Hepatic stellate cell (primary cell): ENCODE measurements at places on chromosomes 3 and 15.

- DNase-seq: no peak
Measured at GRCh38 chr3:75967071-75967470, 181.7 kb upstream of the ZNF717 start.

- no peak for DNase-seq
Measured at GRCh38 chr15:76298986-76299385, 12.3 kb downstream of the ETFA start.

- no peak for DNase-seq
Measured at GRCh38 chr3:160801386-160802118, 45.5 kb downstream of the PPM1L start.

GRCh38 chr3:170709046-170709445, 123.2 kb upstream of the SLC7A14 start:
- no peak for DNase-seq

GRCh38 chr3:147393261-147393942, 12.9 kb downstream of the ZIC4 start:
- DNase-seq: no peak

DNA sequence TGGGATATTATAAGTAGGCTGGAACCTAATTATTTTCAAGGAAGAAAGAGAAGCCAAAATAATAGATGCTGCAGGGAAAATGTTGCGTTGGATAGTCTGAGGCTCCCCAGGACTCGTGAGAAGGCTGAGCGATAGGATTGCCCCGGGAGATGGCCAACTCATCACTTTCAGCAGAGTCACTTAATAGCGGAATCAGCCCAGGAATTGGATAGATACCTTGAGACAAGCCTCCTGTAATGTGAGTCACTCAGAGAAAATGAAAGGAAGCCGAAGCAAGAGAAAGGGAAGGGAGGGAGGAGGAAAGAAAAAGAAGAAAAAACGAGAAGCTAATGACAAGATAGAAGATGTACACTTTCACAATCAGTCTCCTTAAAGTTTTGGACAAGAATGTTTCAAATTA, 94.3 kb downstream of the SQOR start:
- DNase-seq: no peak

DNA sequence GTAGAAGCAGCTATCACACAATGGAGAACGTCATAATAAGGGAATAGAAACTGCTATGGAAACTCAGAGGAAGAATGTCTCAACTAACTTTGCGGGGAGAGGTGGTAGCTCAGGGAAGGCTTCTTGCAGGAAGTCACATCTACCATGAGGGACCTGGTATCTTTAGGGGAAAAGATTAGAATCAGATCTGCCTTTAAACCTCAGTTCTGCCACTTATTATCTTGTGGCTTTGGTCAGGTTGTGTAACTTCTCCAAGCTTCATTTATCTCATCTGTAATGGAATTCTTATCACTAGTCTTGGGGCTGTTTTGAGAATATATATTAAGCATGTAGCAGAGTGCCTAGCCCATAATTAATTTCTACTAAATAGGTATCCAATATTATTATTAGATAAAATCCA, 46.4 kb upstream of the PRICKLE2 start:
- DNase-seq: no peak

GRCh38 chr3:24781454-24781853, 286.8 kb upstream of the THRB start:
- DNase-seq: no peak

GRCh38 chr3:48897460-48898376, 964 bp downstream of the SLC25A20 start:
- no peak for DNase-seq

- DNase-seq: no peak
Measured at GRCh38 chr3:50208677-50209344, 3.7 kb downstream of the SLC38A3 start.

DNA sequence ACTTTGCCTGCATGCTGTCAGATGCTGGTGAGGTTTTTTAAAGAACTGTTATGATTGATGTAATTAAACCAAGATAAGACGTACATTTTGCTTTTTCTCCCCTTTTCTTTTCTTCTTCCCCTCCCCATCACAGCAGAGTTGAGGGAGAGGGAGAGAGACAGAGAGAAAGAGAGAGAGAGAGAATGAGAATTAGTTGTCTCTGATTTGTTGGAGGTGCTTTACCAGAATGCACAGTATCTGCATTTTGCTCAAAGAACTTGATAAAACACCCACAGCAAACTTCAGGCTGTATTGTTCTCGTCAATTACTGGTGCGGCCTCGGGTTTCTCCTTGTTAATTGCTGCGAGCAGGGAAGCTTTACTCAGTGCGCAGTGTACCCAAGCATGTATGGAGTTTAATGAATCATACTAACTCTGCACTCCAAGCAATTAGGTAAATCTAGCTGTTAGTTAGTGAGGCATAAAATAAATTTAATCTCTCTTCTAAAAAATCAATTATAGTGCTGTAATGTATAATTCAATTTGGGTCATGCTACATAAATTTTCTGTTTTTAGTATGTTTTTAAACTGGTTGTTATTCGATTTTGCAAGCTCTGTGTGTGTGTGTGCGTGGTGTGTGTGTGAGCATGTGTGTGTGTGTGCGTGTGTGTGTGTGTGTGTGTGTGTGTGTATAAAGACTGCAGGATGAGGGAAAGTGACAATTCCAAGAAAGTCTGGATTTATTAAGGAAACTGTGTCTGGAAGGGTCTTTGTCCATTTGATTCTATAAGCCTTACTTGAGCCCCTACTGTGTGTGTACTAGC, 273.4 kb downstream of the TLE3 start:
- DNase-seq: no peak

DNA sequence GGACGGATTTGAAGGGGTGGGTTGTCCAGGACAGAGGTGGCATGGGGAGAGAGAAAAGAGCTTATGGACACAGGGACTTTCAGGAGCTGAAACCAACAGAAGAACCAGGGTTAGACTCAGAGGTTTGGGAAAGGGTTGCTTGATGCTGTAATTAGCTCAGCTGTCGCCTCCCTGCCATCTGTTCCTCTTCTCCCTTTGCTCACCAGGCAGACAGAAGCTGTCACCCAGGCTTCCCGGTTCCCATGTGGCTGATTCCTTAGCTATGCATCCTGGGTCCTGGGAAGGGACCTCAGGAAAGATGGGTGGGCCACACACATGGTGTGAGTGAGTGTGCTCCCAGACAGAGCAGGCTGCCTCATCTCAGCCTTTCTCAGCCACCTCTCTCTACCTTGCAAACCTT, 14.1 kb downstream of the PTPN23 start:
- peak; percentile 52 for DNase-seq

DNA sequence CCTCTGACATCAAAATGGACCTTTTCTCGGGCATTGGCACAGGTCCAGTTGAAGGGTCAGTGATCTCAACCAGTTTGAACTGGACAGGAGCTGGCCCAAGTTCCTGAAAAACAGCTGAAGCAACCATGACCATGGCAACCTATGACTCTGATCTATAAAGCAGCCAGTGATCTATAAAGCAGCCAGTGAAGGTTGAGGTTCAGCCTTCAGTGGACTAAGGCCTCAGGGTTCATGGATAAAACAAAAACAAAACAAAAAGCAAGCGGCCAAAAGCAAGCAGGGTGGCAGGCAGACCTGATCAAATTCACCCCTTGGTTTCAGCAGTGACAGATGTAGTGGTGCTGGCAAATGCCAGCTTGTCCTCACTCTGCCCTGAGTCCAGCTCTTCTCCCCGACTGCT, 10.0 kb upstream of the CHRNB4 start:
- no peak for DNase-seq

DNA sequence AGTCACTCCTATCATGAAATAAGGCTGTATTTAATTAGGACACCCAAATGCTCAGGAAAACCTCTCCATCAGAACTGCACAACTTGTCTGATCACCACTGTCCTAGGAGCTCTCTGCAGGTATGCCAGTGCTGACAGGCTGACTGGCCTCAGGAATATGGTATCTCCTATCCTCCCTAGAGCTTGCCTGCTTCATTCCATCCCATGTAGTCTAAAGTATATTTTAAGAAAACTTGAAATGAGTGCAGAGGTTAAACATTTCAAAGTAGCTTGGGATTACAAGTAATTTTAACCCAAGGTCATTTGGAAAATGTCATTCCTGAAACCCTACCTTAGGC, 23.7 kb downstream of the FILIP1L start:
- DNase-seq: no peak

GRCh38 chr3:45367453-45367871, 20.9 kb upstream of the LARS2 start:
- DNase-seq: peak; percentile 19

DNA sequence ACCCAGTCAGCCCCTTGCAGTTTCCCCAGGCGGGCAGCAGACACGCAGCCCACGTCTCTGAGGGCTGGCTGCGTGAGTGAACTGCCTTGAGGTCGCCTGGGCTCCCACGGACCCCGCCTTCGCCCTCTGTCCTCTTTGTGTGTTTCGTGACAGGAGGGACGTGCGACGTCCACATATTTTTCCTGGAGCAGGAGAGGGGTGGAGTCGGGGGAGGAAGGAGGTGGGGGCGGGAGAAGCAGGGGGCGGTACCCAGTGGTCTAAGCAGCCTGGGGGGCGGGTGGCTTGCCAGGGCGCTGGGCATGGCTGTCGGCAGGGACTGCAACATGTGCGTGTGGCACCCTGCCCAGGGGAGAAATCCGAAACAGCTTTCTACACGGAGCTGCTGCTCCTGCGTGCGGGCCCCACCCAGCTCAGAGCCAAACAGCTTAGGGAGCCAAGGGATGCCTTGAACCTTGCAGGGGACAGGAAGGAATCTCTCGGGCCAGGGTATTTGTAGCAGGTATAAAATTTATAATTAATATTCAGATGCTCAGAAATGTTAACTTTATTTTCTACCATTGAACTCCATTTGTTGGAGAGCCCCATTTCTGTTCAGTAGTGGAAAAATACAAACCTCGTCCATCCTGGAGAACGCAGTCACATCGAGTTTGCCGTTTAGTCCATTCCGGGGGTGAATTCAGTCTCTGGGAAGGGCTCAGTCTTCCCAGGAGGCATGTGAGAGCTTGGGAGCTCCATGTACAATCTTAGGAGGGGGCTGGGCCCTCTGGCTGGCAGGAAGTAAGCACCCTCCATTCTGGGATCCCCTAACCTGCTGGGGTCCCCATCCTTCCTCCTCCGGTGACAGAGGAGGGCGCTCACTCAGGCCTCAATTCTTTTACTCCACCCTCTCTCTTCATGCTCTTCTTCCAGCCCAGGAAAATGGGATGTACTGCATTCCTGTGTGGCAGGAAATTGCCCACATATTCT, 79.1 kb upstream of the MEF2A start:
- DNase-seq: peak; percentile 90

GRCh38 chr15:22878103-22878502, 39.6 kb downstream of the NIPA2 start:
- DNase-seq: no peak

GRCh38 chr3:59572106-59572505, 522.3 kb upstream of the CFAP20DC start:
- DNase-seq: no peak

GRCh38 chr3:154956815-154957214, 123.3 kb upstream of the MME start:
- no peak for DNase-seq

DNA sequence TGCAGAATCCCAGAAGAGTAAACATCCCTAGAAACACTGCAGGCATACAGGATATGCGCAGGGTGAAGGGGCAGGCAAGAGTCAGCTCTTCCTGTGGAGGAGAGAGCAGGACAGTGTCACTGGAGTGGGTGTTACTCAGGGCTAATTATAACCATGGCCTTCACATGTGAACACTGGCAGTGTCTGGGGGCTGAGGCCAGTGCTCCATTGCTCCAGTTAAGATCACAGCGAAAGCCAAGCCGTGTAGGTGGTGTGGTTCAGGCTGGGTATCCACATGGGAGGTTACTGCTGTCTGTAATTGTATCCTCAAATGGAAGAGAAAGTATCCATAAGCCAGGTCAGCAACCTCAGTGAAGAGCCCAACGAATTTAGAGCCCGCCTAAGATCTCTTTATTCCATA, 84.6 kb downstream of the MESD start:
- DNase-seq: no peak

- DNase-seq: peak; percentile 47
Measured at GRCh38 chr3:8768364-8769087, 887 bp downstream of the OXTR start.

DNA sequence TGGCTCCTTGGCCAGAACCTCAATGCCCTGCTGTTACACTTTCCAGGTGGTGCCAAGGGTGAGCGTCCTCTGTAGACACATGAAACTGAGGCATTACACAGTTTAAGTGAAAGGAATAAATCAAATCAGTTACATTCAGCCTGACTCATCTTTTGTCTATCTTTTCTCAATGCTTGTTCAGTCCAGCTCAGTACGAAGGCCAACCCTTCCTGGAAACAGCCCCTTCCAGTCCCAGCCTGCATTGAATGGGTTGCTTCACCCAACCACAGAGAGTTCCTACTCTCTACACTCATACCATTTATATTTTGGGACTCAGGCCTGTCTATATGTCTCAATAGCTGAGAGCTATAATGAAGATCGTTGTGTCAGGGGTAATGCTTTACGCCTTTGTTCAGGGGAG, 363.6 kb downstream of the RORA start:
- no peak for DNase-seq

DNA sequence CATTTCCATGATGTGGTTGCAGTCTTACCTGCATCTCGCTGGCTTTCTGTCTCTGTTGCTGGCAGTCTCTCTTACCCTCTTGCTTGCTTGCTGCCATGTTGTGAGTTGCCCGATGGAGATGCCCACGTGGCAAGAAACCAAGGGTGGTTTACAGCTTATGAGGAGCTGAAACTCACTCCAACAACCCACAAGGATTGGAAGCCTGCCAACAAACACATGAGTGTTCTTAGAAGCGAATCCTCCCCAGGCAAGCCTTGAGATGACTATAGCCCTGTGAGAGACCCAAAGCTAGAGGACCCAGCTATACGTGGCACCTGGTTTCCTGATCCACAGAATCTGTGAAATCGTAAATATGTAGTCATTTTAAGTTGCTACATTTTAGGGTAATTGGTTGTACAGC, 490.9 kb upstream of the ADAMTS9 start:
- no peak for DNase-seq

- DNase-seq: no peak
Measured at GRCh38 chr3:127107002-127107401, 85.9 kb upstream of the PRR23E start.

DNA sequence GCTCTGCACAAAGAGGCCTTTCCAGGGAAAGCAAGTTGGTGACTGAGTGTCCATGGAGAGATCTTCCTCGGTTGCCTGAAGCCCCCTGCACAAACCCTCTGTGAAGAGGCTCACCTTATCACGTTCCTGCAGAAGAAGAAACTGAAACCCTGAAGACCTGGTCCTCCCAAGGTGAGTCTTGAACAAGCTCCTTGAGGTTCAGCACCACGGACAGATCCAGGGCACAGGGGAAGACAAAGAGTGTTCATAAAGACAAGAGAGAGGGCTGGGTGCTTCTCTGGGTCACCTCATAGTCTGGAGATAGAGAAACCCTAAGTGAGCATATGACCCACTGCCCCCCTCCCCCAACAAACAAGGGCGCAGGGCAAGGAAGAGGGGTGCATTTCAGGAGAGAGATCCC, 21.7 kb upstream of the TBC1D21 start:
- no peak for DNase-seq

GRCh38 chr15:35783203-35783602, 237.2 kb upstream of the DPH6 start:
- DNase-seq: no peak

DNA sequence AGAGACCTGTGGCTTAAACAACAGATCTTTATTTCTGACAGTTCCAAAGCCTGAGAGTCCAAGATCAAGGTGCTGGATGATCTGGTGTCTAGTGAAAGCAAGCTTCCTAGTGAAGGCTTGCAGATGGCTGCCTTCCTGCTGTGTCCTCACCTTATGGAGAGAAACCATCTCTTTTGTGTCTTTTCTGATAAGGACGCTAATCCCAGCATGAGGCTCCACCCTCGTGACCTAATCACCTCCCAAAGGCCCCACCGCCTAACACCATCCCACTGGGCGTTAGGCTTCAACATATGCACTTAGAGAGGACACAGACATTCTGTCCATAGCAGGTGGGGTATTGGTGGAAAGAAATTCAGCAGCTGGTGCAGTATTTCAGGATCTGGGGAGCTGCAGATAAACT, 19.8 kb upstream of the LYSMD4 start:
- no peak for DNase-seq
